ENCODE measurements at places on chromosomes 1 and 21. TPM values are rescaled to one million over a fixed set of nuclear protein-coding genes. Genes with fewer than 3 reads are reported as not detected.

The HFM1 gene
- total RNA-seq = 2.4 TPM

The CCDC190 gene
- total RNA-seq = not detected

The C1orf167 gene
- not detected for total RNA-seq

The SGIP1 gene
- total RNA-seq = 2.2 TPM

The ADGRL4 gene
- not detected for total RNA-seq

The ZNF683 gene
- 0.27 TPM for total RNA-seq

The LAX1 gene
- 1.3 TPM for total RNA-seq

The BRINP2 gene
- under 0.01 TPM for total RNA-seq

The OLIG1 gene
- total RNA-seq = 0.27 TPM

The STXBP3 gene
- 19.9 TPM for total RNA-seq

The DISP3 gene
- total RNA-seq = under 0.01 TPM

The AQP10 gene
- total RNA-seq = 0.54 TPM

The GPR157 gene
- 3.2 TPM for total RNA-seq

The ATP6V1G3 gene
- total RNA-seq = not detected

The PROK1 gene
- under 0.01 TPM for total RNA-seq

The LCE1B gene
- not detected for total RNA-seq

The ELAPOR1 gene
- total RNA-seq = 0.27 TPM

The AJAP1 gene
- total RNA-seq = under 0.01 TPM

The PTGFRN gene
- 0.27 TPM for total RNA-seq

The USP48 gene
- total RNA-seq = 31.2 TPM

The KCND3 gene
- total RNA-seq = under 0.01 TPM

The TSPAN2 gene
- 71.4 TPM for total RNA-seq

The CR1L gene
- total RNA-seq = under 0.01 TPM

The FAM20B gene
- total RNA-seq = 14.5 TPM

The C4BPB gene
- under 0.01 TPM for total RNA-seq

The KPRP gene
- total RNA-seq = not detected

The LAPTM5 gene
- total RNA-seq = 352 TPM

The ADORA1 gene
- not detected for total RNA-seq

The PCSK9 gene
- under 0.01 TPM for total RNA-seq

The KLHL17 gene
- total RNA-seq = 3.0 TPM

The IFI44L gene
- 16.4 TPM for total RNA-seq

The SPOCD1 gene
- total RNA-seq = under 0.01 TPM

The KRTAP10-10 gene
- not detected for total RNA-seq

The KIF17 gene
- 0.27 TPM for total RNA-seq

The SOX13 gene
- total RNA-seq = 0.81 TPM

The RAB42 gene
- total RNA-seq = 1.6 TPM

The CFHR1 gene
- total RNA-seq = not detected

The EFNA1 gene
- 21.3 TPM for total RNA-seq

The S100A5 gene
- total RNA-seq = 0.27 TPM

The APCS gene
- total RNA-seq = not detected

The IVL gene
- not detected for total RNA-seq

The PPIAL4G gene
- under 0.01 TPM for total RNA-seq
